ENCODE measurements at places on chromosomes 5 and 9. TPM values are rescaled to one million over a fixed set of nuclear protein-coding genes. Genes with fewer than 3 reads are reported as not detected.

TRIM23 gene
- total RNA-seq, result 7.2 TPM

CCT5 gene
- 465 TPM for total RNA-seq

ARHGEF39 gene
- 16.6 TPM for total RNA-seq

RECK gene
- total RNA-seq, result 6.5 TPM

GLDC gene
- total RNA-seq, result 14.1 TPM

DND1 gene
- 0.64 TPM for total RNA-seq

HRCT1 gene
- 0.32 TPM for total RNA-seq

BHMT gene
- total RNA-seq, result not detected

SHISAL2B gene
- total RNA-seq, result not detected

NRARP gene
- total RNA-seq, result 4.4 TPM

MEIKIN gene
- not detected for total RNA-seq

SPATA31C1 gene
- not detected for total RNA-seq

SLC25A2 gene
- not detected for total RNA-seq

IFNA2 gene
- not detected for total RNA-seq

FOXI1 gene
- not detected for total RNA-seq

UIMC1 gene
- 45.8 TPM for total RNA-seq

DMRT2 gene
- total RNA-seq, result 0.13 TPM

KCNN2 gene
- 0.17 TPM for total RNA-seq

SLC1A3 gene
- total RNA-seq, result not detected

PCDH1 gene
- total RNA-seq, result 6.0 TPM

TLR4 gene
- 0.09 TPM for total RNA-seq

NACC2 gene
- total RNA-seq, result 38.0 TPM

PDE6A gene
- 0.25 TPM for total RNA-seq

RMRP gene
- not detected for total RNA-seq

ZNF883 gene
- 0.94 TPM for total RNA-seq

SLCO6A1 gene
- not detected for total RNA-seq

PLEKHG4B gene
- total RNA-seq, result 1.2 TPM

TIMD4 gene
- total RNA-seq, result 0.98 TPM

WNK2 gene
- 4.1 TPM for total RNA-seq

PTGER4 gene
- total RNA-seq, result 4.5 TPM

HSPB3 gene
- 0.26 TPM for total RNA-seq

TTC23L gene
- total RNA-seq, result not detected

PAEP gene
- 0.41 TPM for total RNA-seq

DOLPP1 gene
- total RNA-seq, result 16.6 TPM

DNAH5 gene
- total RNA-seq, result 1.8 TPM

TAF11L10 gene
- not detected for total RNA-seq

UGT3A1 gene
- not detected for total RNA-seq

PCDHGB1 gene
- 1.9 TPM for total RNA-seq

TAF11L5 gene
- total RNA-seq, result not detected

C9orf153 gene
- total RNA-seq, result 0.65 TPM

TMEM174 gene
- not detected for total RNA-seq

PCDHB16 gene
- total RNA-seq, result 0.05 TPM
